Thoracic aorta endothelial cell (primary cell): ENCODE measurements at places on chromosomes 4 and X. TPM values are rescaled to one million over a fixed set of nuclear protein-coding genes. Genes with fewer than 3 reads are reported as not detected.

The SOWAHB gene
- total RNA-seq: not detected in 2 replicates

The F8A3 gene
- total RNA-seq: 0.93 and 1.2 TPM in 2 replicates

The NWD2 gene
- total RNA-seq: not detected in 2 replicates

The SPANXA1 gene
- not detected in 2 replicates for total RNA-seq

The ZGRF1 gene
- total RNA-seq: 28.2 and 29.2 TPM in 2 replicates
